NCI-H1092 treated with DMSO at 0.1 percent for 48 hours (cell line): ENCODE measurements at places on chromosomes 3 and 15.

GRCh38 chr15:44009038-44009437 is 182.2 kb downstream of the WDR76 start:
- no peak for DNase-seq

DNA sequence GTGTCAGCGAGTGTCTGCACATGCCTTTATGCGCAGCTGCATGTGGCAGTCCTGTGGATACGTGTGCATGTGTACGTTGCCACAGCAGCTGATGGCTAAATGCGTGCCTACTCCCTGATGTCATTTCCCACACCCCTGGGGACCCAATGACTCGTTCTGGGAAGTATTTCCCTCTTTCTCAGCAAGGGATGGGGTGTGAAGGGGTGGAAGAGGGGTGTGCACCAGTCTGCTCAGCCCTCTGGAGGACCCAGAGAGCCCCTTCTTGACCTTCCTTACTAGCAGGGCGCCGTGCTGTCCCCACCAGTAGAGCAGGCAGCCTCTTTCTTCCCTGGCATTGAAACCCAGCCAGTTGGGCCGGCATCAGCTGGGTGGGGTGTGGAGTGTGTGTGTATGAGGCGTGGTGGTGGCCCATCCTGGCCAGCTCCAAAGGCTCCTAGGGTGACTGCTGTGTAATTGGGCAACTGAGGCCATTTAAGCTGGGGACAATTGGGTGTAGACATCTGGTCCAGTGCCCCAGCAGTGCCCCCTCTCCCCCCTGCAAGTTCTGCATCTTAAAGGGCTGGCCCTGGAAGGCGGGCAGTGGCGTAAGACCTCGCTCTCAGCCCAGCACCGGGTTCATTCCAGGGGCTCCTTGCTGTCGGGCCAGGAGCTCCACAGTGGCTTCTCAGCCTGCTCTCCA is 19.2 kb downstream of the SNX33 start:
- DNase-seq, result no peak

DNA sequence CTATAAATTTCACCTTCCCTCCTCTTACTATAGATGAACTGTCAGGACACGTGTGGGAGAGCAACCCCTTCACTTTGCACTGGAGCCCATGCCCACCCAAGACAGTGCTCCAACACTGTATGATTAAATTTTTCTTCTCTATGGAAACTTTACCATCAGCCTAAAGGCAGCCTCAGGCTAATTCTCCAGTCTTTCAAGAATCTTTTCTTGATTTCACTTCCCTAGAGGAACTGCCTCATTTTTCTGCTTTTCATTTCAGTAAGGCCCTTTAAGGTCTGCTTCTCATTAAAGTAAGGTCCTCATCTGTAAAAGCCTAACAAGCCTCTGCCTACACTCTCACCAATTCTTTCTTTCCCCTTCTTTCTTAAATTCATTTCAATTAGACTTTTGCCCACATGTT is 137.3 kb downstream of the KCNMB2 start:
- no peak for DNase-seq

GRCh38 chr3:194572143-194572789 is 61.0 kb downstream of the TMEM44 start:
- no peak for DNase-seq

DNA sequence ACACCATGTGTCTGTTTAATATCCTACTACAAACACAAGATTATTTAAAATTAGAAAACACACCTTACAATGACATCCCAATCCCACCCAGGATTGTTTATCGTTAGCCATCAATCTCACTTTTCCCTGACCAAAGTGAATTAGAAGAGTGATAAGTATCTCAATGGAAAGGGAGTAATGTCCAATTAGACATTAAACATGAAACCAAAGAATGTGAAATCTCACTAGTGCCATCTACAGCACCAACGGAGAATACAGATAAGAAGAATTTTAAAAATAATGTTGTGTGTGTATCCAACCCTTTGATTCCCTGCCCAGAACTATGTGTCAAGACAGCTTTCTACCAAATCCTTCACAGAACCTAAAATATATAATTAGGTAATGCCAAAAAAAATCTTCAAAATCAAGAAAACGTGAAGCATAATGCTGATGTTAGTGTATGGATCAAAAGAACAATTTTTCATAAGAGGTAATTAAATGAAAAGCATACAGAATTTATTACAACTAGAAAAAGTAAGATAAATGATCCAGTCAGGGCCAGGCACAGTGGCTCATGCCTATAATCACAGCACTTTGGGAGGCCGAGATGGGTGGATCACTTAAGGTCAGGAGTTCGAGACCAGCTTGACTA is 64.2 kb downstream of the SCAPER start:
- peak; percentile 36 for DNase-seq

DNA sequence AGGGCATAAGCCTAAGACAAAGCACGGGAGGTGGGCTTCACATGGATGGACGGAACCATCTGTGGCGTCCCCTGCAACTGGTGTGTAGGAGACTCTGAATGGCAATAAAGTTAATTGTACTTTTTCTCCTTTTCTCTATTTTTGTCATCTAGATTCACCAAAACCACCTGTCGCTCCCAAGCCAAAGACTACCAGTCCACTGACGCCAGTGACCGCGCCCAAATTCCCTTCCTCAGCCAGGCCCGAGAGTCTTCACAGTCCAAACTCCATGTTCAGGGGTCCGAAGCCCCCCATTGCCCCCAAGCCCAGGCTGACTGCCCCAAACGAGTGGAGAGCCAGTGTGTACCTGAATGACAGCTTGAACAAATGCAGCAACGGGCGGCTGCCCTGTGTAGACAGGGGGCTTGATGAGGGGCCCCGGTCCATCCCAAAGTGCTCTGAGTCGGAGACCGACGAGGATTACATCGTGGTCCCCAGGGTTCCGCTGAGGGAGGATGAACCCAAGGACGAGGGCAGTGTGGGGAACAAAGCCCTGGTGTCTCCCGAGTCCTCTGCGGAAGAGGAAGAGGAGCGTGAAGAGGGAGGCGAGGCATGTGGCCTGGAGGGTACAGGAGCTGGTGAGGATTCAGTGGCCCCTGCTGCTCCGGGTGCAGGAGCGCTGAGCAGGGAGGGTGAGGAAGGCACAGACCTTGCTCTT is at the start of gene FGD5:
Gene FGD5 (plus strand): TSS at position 159 of the 697 bp plus-strand sequence. CDS start 110 bp downstream, at position 269.
- no peak for DNase-seq

DNA sequence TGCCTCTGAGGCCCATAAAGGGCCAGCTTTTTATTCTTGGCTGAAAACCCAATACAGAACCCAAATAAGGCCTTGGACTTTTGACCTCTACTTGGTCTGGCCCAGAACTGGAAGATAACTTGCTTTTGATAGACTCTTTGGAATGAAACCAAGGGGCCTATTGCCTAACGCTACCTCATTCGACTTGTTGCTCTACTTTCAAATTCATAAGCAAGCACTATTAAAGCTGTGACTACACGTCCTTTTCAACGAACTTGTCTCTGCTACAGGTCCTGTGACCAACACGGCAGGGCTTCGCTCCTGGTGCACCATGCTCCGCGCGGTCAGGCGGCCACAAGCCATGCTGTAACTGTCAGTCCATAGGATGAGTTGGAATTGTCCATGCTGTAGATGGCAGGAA is 385.4 kb downstream of the MFSD1 start:
- DNase-seq, result no peak

DNA sequence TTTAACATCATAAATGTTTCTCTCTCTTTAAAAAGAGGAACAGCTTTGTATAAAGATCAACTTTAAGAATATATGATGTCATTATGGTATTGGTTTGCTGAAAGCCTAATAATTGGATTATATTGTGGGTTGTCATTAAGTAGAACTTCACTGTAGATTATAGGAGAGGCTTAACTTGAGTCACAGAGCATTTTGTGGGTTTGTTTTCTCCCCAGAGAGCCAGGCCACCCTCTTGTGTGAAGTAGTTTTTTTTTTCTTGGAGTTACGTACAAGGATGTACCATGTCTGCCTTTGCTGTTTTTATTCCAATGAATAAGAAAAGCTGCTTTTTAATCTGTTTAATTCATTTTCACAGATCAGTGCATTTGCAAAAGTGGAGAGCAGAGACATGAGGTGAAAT is 354.8 kb upstream of the TBL1XR1 start:
- no peak for DNase-seq

GRCh38 chr3:142210608-142211007 is 14.8 kb downstream of the GK5 start:
- DNase-seq, result no peak

- no peak for DNase-seq
These were observed 230.3 kb downstream of the SCAPER start for GRCh38 chr15:76674883-76675282.

DNA sequence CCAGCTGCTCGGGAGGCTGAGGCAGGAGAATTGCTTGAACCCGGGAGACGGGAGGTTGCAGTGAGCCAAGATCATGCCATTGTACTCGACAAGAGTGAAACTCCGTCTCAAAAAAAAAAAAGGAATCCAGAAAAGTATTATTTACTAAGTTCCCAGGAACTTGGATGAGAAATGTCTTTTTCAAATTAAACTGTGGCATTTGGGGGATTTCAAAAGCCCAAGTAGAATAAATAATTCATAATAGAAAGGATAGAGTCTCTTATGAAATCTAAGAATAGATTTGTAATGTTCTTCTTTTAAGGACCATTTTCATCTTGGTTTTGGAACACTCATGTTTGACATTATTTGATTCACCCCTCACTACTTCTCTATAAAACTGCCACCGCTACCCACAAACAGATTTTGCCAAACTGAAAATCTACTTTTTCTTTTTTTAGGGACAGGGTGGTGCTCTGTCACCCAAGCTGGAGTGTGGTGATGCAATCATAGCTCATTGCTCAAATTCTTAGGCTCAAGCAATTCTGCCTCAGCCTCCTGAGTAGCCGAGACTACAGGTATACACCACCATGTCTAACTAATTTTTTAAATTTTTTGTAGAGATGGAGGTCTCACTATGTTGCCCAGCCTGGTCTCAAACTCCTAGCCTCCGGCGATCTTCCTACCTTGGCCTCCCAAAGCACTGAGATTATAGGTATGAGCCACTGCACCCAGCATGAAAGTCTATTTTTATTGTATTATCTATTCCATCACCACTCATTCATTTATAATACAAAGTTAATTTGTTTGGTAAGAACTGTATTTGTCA is 99.3 kb downstream of the SENP2 start:
- DNase-seq, result no peak

DNA sequence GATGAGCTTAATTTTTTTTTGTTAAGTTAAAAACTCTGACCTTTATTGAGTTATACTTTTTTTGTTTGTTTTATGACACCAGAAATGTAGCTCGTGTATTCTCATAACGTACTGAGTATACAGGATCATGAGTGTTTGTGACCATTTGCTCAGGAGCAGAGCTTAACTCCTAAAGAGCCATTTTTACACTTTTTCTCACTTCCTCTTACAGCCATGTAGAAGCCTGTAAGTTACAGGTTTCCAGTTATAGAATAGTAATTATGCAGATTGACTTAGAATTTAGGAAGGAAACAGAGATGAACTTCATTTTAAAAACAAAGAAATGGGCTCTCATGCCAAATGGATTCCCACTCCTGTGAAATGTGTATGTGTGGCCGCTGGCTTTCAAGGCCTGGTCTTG is 151.7 kb downstream of the MCTP2 start:
- no peak for DNase-seq

DNA sequence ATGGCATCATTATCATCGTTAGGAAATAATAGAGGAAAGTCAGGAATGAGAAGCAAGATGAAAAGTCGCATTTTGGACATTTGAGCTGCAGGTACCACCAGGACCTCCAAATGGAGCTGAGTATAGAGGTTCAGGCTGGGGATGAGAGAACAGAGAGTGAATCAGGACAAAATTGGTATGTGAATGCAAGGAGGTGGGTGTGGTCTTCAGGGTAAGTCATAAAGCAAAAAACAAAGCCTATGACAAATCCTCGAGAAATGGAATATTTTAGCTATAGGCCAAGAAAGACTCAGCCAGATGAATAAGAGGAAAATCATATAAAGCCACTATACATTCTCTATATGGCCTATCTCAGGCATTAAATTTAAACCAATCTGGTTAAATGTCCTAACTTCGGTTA is 841.3 kb downstream of the ROBO1 start:
- no peak for DNase-seq

DNA sequence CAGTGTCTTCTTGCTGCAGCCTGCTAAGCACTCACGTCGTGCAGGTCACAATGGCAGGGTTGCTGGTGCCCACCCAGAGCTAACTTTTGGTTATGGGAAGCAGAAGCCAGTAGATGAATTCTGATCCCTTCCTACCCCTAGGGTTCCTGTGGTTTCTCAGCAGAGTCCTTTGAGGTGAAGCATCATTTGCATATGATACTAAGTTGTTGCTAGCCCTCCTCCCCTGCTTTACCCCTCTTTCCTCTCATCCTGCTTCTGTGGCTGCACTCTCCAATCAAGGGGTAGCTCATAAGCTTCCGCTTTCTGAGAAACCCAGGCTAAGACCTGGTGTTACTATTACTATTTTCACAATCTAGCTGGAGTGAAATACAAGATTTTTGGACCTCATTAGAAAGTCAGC is 22.1 kb upstream of the HEG1 start:
- DNase-seq, result no peak

DNA sequence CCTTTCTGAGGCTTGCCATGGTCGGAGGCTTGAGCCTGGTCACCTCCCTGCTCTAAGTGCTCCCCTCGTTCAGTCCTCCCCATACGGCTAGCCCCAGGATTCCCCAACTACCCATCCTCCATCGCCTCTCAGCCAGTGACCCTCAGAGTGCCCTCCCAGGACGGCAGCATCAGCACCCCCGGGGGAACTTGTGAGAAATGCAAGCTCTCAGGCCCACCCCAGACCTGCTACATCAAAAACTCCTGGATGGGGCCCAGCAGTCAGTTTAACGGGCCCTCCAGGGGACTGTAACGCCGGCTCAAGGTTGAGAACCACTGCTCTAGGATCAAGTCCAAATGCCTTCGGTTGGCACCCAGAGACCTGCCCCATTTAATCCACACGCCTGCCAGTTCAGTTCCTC is 6.9 kb downstream of the ADAMTS17 start:
- DNase-seq, result no peak

DNA sequence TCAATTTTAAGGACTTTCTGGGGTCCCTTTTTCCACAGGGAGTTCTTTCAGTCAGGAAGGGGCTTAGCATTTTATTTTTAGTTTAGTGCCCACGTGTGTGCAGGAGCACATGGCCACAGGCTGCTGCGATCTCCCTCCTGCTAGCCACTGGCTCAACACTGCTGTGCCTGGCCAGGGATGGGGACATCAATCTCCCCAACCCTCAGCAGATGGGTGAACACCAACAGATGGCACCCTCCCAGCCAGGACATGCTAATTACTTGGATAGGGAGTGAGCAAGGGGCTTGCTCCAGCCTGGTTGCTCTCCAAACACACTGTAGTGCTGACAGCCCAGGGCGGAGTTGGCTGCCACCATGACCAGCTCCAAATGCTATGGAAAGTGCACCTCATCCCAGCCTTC is 7.4 kb upstream of the RIOX2 start:
- DNase-seq, result no peak

DNA sequence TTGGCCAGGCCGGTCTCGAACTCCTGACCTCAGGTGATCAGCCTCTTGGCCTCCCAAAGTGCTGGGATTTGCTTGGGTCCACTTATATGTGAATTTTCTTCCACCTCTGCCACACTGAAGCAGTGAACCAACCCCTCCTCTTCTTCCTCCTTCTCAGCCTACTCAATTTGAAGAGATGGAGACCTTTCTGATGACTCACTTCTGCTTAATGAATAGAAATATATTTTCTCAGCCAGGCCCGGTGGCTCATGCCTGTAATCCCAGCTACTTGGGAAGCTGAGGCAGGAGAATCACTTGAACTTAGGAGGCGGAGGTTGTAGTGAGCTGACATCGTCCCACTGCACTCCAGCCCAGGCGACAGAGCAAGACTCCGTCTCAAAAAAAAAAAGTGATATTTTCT is 46.8 kb upstream of the GATM start:
- no peak for DNase-seq

- no peak for DNase-seq
These were observed 26.6 kb downstream of the FBLN2 start for GRCh38 chr3:13575459-13576061.
